ENCODE measurements at places on chromosomes 13 and 19.

GRCh38 chr13:75798353-75799255 lies 162.5 kb downstream of the LMO7 start:
- DNase-seq, result no peak

DNA sequence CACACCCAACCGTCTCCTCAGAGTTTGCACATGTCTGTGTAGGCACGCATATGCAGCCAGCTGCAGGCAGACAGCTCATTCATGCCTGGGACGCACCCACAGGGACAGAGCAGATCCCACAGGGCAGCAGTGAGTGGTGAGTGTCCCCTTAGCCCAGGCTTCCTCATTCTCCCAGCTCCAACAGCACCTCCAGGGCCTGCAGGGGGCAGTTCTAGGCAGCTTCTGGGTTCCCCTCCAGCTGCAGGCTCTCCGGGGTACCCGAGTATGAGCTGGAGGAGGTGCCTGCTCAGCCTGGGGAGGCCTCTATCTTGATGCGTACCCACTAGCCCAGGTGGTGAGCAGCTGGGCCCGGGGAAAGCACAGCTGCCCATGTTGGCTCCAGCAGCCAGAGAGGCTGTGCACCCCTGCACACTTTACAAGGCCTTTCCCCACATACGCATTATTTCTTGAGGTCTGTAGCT lies 1.3 kb upstream of the SHANK1 start:
- no peak for DNase-seq

GRCh38 chr13:41405367-41405766 lies 52.0 kb upstream of the RGCC start:
- no peak for DNase-seq

- DNase-seq, result no peak
Observed at GRCh38 chr13:73698859-73699258, 435.3 kb downstream of the KLF12 start.

- no peak for DNase-seq
Observed at GRCh38 chr19:23393121-23393520, 2.1 kb downstream of the ZNF91 start.

DNA sequence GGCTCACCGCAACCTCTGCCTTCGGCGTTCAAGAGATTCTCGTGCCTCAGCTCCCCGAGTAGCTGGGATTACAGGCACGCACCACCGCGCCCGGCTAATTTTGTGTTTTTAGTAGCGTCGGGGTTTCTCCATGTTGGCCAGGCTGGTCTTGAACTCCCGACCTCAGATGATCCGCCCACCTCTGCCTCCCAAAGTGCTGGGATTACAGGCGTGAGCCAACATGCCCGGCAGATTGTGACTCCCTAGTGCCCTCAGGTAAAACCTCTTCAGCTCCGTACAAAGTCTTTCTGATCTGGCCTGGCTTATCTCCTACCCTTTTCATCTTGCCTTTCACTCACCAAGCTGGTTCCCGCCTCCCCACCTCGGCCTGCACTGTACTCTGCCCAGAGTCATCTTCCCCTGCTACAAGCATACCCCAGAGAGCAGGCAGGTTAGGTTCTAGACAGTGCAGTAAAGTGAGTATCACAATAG lies 15.0 kb downstream of the BICRA start:
- no peak for DNase-seq

DNA sequence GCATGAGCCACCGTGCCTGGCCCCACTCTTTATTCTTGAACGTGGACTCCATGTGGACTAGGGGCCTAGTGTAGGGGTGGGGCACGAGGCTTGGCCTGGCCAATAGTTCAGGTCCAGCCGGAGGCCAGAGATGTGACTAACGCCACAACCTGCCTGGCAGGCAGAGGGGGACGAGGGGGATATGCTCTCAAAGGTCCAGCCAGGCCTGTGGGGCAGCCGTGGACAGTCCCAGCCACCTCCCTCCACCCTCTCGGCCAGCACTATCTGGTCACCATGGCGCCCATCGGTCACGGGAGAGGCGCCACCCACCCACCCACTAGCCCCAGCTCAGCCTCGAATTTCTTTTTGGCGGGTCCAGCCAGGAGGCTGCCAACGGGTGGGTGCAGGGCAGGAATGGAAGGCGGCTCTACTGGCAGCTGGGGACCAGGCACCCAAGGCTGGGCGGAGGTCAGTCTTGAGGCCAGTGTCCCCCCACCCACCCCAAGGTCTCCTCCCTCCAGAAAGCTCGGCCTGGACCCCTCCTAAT lies 2.2 kb upstream of the CERS1 start:
- DNase-seq, result no peak
